ENCODE measurements at places on chromosomes 4 and X.

DNA sequence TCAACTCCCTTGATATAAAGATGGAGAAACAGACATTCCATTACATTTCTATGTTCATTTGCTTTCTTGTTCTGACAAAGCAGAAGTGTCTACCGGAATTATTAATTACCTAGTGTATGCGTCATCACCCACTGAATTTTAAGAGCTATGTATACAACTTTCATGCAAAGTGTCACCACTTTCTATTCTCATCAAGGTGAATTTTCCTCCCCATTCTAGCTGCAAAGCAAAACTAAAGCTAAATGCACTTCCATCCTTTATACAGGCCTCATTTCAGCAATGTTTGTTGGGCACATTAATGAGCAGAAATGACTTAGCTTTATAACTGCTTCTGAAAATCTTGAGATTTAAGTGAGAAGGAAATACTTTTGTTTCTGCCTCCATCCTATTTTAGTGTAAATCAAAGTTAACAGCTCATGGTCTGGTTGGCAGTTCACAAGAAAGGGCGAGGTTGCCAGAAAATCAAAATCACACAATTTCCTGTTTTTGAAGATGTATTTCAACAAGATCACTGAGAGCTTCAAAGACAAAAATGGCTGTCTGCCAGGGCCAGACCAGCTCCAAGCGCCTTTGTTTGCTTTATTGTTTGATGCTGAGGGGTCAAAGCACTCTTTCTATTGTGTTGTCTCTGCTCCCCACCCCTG, 7.2 kb upstream of the FAM9C start:
- DNase-seq, result no peak

DNA sequence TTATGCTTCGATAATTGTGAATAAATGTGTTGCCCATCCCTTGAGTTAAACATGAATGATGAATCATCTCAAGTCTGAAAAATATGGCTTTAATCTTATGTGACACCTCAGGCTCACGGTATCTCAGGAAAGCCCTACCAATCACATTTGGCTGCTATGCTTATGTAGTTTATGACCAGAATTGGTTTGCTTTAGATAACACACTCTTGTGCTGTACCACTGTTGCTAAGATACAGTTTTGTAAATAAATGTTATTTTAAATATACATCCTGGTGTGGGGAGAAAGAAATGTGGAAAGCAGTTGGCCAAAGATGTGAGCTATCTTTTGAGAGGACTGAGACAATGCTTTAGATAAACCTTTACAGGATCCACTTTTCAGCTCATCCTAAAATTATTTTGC, 63.2 kb downstream of the NPY1R start:
- no peak for DNase-seq

GRCh38 chr4:71125137-71125536, 131.7 kb downstream of the DCK start:
- DNase-seq, result no peak

GRCh38 chrX:119833905-119834304, 18.9 kb downstream of the UPF3B start:
- no peak for DNase-seq

- peak; percentile 48 for DNase-seq
Observed at GRCh38 chr4:110195561-110196205, 2.7 kb downstream of the ELOVL6 start.

DNA sequence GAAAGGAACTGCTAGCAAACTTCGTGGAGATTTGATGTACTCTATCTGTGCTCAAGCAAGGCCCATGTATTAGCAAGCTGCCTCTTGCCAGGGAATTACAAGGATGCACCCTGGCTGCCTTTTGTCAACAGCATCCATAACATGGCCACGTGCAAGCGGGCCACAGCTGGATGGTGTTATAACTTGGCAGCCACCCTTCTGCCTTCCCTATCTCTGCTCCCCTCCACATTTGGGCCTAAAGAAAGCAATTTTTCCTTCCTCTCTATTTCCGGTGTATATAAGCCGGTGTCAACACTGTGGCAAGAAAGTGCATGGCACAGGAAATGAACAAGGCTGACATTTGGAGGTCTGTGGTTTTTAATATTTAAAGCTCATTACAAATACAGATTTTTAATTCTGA, 94.8 kb downstream of the CLNK start:
- peak; percentile 71 for DNase-seq

- no peak for DNase-seq
Observed at GRCh38 chrX:716136-716535, 85.5 kb downstream of the SHOX start.

- DNase-seq, result no peak
Observed at GRCh38 chrX:107978071-107978470, 4.1 kb downstream of the TEX13B start.

DNA sequence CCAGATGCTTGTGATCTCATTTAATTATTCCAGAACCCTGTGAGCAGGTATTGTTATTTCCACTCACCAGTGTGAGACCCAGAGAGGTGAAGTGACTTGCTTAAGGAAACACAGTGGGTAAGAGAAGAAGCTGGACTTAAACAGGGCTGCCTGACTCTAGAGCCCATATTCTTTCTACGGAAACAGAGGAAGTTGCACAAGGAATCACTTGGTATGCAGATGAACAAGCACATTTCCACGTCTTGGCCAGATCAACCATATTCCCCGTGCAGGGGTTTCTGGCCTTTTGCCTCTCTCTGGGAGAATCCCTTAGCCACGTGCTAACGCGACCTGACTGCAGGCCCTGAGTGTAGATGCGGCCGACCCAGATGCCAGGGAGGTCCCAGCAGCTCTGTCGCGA, 195.5 kb upstream of the ATP6AP2 start:
- DNase-seq, result peak; percentile 49

GRCh38 chr4:107751670-107752069, 31.6 kb upstream of the PAPSS1 start:
- DNase-seq, result no peak

- DNase-seq, result no peak
Observed at GRCh38 chr4:67929426-67929825, 33.9 kb downstream of the TMPRSS11A start.

DNA sequence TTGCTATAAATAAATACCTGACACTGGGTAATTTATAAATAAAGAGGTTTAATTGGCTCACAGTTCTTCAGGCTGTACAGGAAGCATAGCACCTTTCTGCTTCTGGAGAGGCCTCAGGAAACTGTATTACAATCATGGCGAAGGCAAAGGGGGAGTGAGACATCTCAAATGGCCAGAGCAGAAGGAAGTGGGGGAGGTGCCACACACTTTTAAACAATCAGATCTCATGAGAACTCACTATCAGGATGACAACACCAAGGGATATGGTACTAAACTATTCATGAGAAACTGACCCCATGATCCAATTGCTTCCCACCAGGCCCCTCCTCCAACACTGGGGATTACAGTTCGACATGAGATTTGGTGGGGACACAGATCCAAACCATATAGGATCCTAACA, 11.7 kb upstream of the TCEAL9 start:
- no peak for DNase-seq

- DNase-seq, result no peak
Observed at GRCh38 chr4:148355442-148356123, 86.6 kb downstream of the NR3C2 start.

DNA sequence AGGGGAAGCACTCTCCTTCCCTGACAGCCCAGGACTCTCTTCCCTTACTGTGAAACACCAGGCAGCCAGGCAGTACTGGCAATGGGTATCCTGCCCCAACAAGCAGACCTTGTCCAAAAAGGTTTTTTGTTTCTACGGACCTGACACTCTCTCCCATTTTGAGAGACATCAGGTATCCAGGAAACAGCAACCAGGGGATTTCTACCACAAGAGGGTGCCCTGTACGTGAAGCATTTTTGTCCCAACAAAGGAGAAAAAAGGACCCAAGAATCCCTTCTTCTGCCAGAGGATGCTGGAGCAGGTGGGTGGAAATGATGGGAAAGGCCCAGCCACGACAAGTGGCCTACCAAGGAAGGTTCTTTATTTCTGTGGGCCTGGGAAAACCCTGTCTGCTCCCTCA, 65.7 kb upstream of the FGF13 start:
- DNase-seq, result no peak

GRCh38 chr4:147581606-147582350, 35.4 kb upstream of the TMEM184C start:
- DNase-seq, result peak; percentile 19

DNA sequence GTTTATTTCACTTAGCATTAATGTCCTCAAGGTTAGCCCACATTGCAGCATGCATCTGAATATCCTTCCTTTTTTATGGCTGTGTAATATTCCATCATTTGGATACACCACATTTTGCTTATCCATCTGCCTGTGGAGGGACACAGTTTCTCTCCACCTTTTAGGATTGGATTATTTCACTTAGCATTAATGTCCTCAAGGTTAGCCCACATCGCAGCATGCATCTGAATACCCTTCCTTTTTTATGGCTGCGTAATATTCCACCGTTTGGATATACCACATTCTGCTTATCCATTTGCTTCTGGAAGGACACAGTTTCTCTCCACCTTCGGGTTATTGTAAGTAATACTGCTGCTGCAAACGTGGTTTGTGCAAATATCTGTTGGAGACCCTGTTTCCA, 110.0 kb downstream of the DHRSX start:
- no peak for DNase-seq

GRCh38 chrX:1322393-1322792, 14.2 kb upstream of the IL3RA start:
- no peak for DNase-seq

GRCh38 chrX:1918780-1919179, 303.9 kb downstream of the ASMT start:
- no peak for DNase-seq

GRCh38 chr4:78525559-78525958, 26.0 kb upstream of the ANXA3 start:
- DNase-seq, result no peak

Measured in Kasumi-1 (cell line).